Stimulated activated CD8-positive, alpha-beta memory T cell treated with anti-CD3 and anti-CD28 coated beads, Interleukin-15, amount 100 ng/mL, for 24 hours (primary cell): ENCODE measurements at places on chromosomes 4 and X.

DNA sequence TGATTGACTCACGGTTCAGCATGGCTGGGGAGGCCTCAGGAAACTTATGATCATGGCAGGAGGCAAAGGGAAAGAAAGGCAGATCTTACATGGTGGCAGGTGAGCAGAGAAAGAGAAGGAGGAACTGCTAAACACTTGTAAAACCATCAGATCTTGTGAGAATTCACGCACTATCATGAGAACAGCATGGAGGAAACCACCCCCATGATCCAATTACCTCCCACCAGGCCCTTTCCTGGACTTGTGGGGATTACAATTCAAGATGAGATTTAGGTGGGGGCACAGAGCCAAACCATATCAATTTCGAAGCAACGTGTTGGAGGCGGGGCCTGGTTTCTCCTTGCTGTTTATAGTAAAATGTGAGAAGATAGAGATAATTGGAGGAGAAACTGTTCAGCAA, 167.4 kb downstream of the GABRB1 start:
- DNase-seq: no peak

GRCh38 chrX:96453139-96453538, 231.5 kb upstream of the DIAPH2 start:
- DNase-seq: no peak

GRCh38 chrX:114841051-114841450, 176.4 kb downstream of the IL13RA2 start:
- DNase-seq: no peak

GRCh38 chr4:3781193-3781886, 15.2 kb downstream of the ADRA2C start:
- DNase-seq: no peak

- no peak for DNase-seq
These were observed 74.4 kb downstream of the PDLIM5 start for GRCh38 chr4:94525993-94526728.

DNA sequence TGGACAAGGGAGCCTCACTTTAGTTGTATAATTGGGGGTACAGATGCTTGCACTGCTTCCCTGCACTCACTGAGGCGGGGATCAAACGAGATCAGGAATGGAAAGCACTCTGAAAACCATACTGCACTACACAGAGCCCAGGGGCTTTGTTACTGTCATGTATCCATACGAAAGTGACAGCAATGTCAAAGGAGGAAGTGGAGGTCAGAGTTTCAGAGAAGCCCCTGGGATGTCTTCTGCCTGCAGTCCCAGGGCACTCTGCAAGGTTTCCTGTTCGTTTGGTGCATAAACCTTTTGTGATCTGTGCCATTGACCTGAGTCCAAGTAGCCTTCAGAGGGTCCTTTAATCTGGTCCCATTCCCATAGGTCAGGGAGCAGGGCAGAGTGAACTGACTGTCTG, 31.2 kb downstream of the RNF175 start:
- DNase-seq: no peak

DNA sequence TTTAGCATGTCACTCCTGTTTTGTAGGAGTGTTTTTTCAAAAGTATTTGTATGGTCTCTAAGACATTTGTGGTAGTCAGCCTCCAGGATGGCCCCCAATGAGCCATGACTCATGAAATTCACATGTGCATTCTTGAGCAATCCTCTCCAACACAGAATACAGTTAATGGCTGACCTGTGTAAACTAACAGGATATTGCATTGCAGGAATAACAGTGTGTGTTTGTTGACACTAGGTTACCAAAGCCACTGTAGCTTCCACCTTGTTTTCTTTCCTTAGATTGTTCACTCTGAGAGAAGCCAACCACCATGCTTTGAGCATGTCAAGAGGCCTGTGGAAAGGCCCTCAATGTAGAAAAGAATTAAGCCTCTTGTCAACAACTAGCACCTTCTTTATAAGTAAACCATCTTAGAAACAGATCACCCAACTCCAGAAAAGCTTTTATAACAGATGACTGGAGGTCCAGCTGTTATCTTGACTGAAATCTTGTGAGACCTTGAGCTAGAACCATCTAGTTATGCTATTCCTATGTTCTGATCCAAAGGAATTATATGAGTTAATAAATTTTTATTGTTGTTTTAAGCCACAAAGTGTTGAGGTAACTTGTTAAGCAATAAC, 28.5 kb downstream of the TBCK start:
- DNase-seq: no peak

DNA sequence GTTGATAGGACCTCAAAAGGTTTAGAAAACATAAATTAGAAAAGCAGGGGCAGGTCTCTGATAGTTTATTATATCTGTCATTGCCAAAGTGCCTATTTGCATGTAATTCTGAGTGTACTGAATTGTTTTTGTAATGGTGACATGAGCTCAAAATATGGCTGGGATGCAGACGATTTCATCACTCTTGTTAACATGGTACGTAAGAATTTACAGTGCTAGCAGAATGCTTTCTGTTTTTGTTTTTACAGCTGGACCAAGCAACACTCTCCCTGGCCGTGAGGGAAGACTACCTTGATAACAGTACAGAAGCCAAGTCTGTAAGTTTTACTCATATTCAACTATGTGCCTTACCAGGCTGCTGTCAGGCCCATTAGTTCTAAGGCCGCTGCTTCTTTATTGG, 58.1 kb downstream of the PHEX start:
- DNase-seq: no peak

DNA sequence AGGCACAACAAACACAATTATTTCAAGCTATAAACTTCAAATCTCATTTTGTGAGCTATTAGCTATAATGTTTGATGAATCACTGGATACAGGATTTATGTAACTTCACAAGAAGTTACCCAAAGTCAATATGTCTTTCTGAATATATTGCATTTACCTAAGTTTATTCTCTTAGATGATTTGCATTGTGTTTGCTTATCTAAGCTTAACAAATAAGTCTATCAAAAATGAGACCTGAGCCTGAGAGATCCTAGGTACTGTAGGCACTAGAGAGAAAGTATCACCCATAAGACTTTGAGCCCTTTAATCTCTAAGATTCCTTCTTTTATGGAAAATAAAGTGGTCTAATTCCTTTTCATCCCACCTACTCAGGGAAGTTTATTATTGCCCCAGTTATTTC, 178.2 kb downstream of the NAF1 start:
- DNase-seq: no peak

GRCh38 chrX:103153661-103154060, 60.7 kb upstream of the NXF3 start:
- DNase-seq: no peak

DNA sequence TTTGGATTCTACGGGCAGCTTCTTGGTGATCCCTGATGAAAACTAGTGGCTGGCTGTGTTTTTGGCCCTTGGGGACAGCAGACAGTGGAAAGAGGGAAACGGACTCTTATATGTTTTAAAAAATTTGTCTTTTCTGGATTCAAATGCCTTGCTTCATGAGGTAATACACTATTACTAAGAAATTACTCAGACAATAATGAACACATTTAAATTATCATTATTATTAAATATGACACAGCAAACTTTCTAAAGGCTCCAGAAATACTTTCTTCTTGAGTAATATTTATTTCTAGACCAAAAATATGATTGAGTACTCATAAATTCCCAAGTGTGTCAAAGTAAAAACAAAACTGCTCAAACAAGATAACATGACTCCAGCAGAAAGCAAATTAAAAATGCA, 520.7 kb upstream of the AADAT start:
- no peak for DNase-seq

DNA sequence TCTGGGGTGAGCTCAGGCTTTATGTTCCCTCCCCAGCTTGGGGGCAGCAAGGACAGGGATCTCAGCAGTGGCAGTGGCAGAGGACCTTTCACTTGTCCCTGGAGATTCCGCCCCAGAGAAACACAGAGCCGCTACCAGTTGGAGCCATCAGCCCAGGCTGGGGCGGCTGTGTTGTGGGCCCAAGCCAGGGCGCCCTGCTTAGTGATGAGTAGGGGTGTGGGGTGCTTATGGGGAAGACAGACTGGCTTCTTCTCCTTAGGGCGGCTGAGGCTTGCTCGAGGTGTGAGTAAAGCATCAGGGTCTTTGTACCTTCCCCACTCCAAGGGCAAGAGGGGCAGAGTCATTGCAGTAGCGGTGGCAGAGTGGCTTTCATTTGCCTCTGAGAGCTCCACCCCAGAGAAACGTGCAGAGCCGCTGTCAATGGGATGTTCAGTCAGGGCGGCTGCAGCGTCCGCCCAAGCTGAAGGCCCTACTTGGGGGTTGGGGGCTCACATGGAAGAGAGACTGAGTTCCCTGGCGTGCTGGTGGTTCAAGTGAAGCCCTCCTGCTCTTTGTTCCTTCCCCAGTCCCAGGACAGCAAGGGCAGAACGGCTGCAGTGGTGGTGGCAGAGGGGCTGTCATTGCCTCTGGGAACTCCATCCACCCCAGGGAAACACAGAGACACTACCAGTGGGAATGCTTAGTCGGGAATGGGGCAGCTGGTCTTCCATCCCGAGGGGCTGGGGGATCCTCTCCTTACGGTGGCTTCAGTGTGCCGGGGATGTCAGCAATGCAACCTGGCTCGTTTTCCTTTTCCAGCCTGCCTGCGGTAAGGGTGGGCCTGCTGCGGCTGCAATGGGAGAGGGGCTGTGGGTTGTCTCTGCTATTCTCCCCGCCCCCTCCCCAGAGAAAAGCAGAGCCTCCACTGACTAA, 2142.5 kb upstream of the TENM3 start:
- no peak for DNase-seq

GRCh38 chr4:57109411-57109846, 756 bp downstream of the IGFBP7 start:
- no peak for DNase-seq

GRCh38 chrX:153441981-153442380, 3.9 kb downstream of the TREX2 start:
- no peak for DNase-seq

DNA sequence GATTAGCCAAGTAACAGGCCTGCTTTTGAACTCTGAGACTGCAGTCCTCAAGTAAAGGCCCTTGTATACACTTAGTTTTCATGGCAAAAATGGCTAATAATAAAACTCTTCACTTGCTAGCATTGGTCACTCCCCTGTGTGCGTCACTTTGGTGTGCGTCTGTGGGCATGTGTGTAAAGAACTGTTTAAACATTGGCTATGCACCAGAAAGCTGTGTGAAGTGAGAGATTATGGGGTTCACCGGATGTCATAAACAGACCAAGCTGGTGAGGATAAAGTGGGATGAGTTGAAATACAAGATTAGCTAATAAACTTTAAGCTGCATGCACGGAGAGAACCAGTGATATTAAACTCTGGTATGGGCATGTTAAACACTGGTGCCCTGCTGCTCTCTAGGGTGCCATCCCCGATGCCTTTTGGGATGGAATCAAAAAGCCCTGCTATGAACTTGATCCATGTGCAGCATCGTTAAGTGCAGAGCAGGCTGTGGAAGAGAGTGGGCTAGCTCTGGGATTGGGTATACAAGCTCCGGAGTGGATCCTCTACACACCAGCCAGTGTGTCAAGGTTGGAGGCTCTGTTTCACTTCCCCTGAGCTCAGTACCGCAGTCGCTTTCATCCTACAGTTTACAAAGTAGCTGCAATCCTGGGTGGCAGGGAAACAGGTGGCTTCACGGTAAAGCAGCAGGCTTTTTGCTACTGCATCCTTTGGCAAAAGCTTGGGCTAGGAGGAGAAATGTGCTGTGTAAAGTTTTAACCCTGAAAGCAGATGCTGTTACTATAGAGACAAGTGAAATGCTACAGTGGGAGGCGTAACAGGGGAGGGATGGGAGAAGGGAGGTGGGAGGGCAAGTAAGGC, 108.3 kb upstream of the SLC4A4 start:
- no peak for DNase-seq

DNA sequence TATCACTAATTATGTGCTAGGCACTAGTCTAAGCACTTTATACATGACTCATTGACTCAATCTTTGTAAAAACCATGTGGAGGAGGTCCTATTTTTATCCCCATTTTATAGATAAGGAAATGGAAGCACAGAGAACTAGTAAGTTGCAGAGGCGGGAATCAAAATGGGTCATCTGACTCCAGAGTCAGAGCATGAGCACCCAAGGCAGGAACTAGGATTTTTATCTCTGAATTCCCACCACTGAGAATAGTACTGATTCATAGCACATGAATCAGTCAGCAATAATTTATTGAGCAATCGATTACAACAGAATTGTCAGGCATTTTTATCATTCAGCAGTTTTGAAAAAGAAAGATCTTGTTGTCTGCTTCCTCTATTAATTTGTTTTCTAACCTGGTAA, 19.3 kb downstream of the SCARB2 start:
- no peak for DNase-seq

GRCh38 chr4:71287305-71287704, 51.5 kb upstream of the SLC4A4 start:
- DNase-seq: no peak

DNA sequence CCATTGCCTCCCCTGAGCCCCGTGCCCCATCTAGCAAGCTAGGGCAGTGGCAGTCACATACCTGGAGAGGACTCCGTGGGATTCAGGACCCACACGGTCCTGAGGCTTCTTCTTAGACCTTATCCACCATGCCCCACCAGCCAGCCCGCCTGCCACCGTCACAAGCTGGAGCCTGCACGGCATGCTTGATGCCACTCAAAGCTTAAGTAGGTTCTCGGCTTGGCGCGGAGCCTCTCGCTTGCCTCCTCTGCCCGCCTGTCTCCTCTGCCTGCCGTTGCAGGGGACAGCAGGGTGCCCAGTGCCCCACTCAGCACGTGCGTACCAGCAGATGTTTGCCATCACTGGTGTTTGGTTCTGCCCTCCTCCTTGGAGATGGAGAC, 14.1 kb downstream of the PSAPL1 start:
- DNase-seq: no peak

DNA sequence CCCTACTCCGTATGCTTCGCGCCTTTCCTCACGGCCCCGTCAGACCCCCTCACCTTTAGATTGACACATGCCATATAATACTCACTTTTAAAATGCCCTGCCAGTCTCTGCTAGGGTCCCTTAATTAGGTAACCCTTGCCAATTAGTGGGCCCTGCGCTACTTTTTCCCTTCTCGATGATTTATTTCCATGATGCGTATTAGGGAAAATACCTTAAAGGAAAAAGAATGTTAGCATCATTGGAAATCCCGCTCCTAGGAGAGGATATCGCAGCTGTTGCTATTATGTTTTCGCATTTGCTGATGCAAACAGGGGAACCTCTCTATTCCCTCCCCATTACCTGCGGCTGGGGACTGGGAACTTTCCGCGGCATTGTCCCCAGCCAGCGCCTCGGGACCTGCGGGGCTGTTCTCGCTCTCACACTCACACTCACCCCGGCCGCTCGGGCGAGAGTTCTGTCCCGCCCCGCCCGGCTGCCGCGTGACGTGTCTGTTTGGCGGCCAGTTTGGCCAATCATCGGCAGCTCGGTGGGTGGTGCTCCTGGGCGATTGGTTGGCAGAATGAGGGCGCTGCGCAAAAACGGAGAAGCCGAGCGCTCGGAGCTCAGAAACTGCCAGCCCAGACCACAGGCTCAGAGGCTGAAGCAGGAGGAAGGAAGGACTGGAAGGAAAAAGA, at the start of gene PCDH10:
TSS of gene PCDH10 (plus strand) at position 605 of the 674 bp plus-strand sequence. CDS start 847 bp downstream, outside the sequence.
- DNase-seq: no peak

- no peak for DNase-seq
These were observed 17.1 kb upstream of the PAGE2B start for GRCh38 chrX:55057675-55058249.

DNA sequence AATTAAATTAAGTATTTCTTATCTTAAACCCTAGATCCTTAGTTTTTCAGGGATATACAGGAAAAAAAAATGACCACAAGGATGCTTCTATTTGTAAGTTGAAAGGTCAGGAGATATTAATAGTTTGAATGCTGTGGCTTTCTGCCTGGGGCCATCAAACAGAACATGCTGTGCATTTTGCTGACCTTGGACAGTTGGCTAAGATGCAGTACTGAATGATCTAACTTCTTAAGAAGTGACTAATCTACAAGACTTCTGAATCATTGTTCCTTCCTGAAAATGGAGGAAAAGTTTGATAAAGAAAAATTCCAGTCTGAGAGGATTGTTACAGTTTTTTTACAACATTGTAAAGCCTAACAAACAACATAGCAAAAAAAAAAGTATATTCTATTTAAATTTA, 237.8 kb upstream of the JADE1 start:
- no peak for DNase-seq
